Neural progenitor cell (in vitro differentiated cells): ENCODE measurements at places on chromosomes 13 and 19. TPM values are rescaled to one million over a fixed set of nuclear protein-coding genes. Genes with fewer than 3 reads are reported as not detected.
A peak's percentile ranks its signal among the peaks of the same experiment; 100 is the strongest.

The PTH2 gene
- total RNA-seq = not detected in 2 replicates

The CEACAM20 gene
- not detected in 2 replicates for total RNA-seq

- no peak for DNase-seq
Observed at GRCh38 chr13:31588316-31588715, 151.0 kb upstream of the RXFP2 start.

DNA sequence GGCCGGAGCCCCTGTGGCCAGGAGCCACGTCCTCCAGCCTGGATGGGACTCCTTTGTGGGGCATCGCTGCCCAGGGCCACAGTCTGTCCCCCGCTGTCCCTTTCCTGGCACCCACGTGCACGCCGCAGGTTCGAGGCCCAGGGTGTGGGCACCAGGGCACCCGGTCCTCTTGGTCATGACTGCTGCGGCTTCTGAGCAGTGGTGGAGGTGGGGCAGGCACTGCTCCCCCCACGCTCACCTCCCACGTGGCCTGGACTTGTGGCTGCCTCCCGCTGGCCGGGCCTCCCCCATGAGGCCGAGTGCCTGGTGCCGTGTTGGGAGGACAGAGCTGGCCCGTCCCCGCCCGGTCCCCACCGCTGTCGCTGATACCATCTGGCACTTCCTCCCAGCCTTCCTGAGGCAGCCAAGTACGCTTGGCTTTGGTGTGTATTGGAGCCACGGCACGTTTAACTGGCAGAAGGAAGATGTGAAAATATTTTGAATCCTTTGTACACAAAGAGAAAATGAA is 12.8 kb downstream of the SPPL2B start:
- no peak for DNase-seq

DNA sequence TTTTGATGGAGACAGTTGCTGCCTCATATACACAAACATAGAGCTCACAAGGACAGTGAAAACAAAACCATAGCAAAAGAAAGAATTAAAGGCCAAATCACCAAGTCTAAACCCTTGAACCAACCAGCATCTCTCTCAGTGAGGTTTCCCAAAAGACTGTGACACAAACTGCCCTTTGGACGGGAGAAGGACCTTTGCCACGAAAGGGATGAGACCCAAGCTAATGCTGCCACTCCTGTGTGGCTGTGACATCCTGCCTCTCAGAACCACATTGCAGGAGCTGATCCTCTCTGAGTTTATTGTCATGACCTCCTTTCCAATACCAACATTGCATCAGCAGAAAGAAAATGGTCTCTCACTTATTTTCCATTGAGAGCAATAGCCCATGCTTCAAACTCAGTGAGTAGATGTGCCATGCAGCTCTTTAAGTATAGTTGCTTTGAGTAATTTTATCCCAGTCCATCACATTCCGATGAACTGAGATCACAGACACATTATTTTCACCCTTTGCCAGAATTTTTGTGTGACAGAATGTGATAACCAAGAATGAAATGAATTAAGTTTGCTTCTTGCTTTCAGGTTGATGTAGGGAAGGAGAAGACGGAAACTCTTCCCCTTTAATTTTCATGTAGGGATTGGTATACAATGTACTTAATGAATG is 133.5 kb upstream of the IRS2 start:
- no peak for DNase-seq

The CYP2A7 gene
- not detected in 2 replicates for total RNA-seq

The ZNF614 gene
- total RNA-seq = 19.1 and 21.5 TPM in 2 replicates

DNA sequence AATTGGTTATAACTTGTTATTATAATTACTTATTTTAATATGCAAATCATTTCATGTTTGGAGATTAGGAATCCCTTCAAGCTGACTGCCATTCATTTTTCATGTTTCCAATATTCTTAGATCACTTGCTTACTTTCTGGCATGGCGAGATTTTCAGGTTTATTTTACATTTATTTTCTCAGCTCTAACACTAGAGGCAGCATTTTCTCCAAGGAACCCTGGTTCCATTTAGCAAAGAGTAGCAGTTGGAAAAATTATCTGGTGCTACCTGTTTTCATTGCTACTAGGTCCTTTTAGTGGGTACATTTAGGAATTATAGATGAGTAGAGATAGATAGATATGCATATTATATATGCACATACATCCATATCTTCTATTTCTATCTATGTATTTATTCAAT is 90.9 kb upstream of the TRPC4 start:
- DNase-seq = no peak

The EGLN2 gene
- 27.0 and 97.3 TPM in 2 replicates for total RNA-seq

The IZUMO4 gene
- 3.7 TPM in 1 of 2 replicates, not detected in the other for total RNA-seq

The SWSAP1 gene
- 1.0 and 1.5 TPM in 2 replicates for total RNA-seq

GRCh38 chr19:10820173-10820572 is 15.8 kb downstream of the TMED1 start:
- no peak for DNase-seq

The COL5A3 gene
- 0.15 TPM in 1 of 2 replicates, not detected in the other for total RNA-seq

The R3HDM4 gene
- total RNA-seq = 22.7 and 58.2 TPM in 2 replicates

GRCh38 chr19:7629347-7630054 is at the start of the genes PET100 and XAB2:
Gene PET100, plus strand, starts transcription at chr19:7629793. Its CDS starts 41 bp downstream, at chr19:7629834.
Gene XAB2, minus strand, starts transcription at chr19:7629545. Its CDS starts 18 bp downstream, at chr19:7629527.
- DNase-seq = peak; percentile 98

GRCh38 chr19:33488826-33489225 is 32.8 kb downstream of the PEPD start:
- no peak for DNase-seq

GRCh38 chr13:102327119-102327617 is 74.7 kb downstream of the FGF14 start:
- no peak for DNase-seq

DNA sequence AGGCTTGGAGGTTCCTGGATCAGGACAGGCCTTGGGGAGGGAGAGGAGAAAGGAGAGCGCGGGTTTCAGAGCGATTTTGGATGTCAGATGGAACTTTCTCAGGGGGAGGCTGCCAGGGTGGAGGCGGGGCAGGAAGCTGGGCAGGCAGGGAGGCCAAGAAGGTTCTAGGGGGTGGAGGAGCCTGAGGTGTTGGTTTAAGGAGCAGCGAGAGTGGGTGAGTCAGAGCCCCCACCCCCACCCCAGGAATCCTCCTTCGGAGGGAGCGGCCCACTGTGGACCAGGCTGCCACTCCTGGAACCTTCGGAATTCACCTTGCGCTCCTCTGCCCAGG is 15.9 kb upstream of the NOP53 start:
- DNase-seq = peak; percentile 33

- DNase-seq = no peak
Observed at GRCh38 chr13:23856008-23856750, 33.0 kb downstream of the MIPEP start.

GRCh38 chr19:19578252-19578651 is 40.2 kb downstream of the CILP2 start:
- no peak for DNase-seq

The CGB5 gene
- not detected in 2 replicates for total RNA-seq

DNA sequence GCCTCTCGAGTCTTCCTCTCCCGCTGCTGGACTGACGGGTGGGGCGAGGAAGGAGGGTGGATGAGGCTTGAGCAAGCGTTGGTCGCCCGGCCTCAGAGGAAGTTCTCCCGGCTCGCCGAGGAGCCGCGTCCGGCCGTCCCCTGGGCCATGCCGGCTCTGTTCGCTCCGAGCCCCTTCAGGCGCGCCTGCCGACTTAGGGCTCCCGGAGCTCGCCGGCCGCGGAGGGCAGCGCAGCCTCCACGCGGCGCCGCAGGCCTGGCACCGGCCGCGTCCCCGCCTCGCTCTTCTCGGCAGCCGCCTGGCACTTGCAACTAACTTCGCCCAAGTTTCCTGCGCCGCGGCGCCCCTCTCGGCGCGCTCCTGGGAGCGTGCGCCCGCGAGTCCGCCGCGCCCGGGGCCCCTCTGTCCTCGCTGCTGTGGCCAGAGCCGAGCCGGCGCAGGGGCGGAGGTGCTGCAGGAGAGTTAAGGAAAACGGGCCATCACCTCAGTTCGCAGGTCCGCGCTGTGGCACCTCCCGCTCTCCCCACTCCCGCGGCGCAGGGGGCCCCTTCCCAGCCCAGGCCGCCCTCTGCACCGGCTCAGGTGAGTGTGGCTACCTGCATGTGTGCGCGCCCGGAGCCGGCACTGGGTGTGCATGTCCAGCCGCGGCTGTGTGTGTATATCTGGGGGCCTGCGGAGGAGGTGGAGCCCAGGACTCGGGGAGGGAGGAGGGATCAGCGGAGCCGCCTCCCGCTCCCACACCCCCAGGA is 641 bp upstream of the SOX21 start:
- DNase-seq = peak; percentile 92
